RPMI7951 (cell line): ENCODE measurements at places on chromosomes 1 and 21. TPM values are rescaled to one million over a fixed set of nuclear protein-coding genes. Genes with fewer than 3 reads are reported as not detected.

The CCNL2 gene
- total RNA-seq: 62.8 and 66.2 TPM in 2 replicates

The GRIK3 gene
- total RNA-seq: not detected in 2 replicates

The B3GALT2 gene
- 0.49 and 0.96 TPM in 2 replicates for total RNA-seq

The ELAPOR1 gene
- total RNA-seq: 0.29 and 0.36 TPM in 2 replicates

The KCNE1 gene
- total RNA-seq: not detected in 2 replicates

The SGIP1 gene
- under 0.01 TPM in 1 of 2 replicates, not detected in the other for total RNA-seq

The ST6GALNAC3 gene
- total RNA-seq: 0.48 and 0.49 TPM in 2 replicates

The CELA2A gene
- total RNA-seq: not detected in 2 replicates

The S100A9 gene
- 1.1 and 2.4 TPM in 2 replicates for total RNA-seq

The MARK1 gene
- total RNA-seq: 3.1 and 3.7 TPM in 2 replicates
